A549 treated with RU486 at 1 μM for 4 hours (cell line): ENCODE measurements at places on chromosomes 1 and 21. TPM values are rescaled to one million over a fixed set of nuclear protein-coding genes. Genes with fewer than 3 reads are reported as not detected.

TRAF5 gene
- total RNA-seq = 6.3 to 7.4 TPM (median 7.1 TPM) in 5 replicates

GRHL3 gene
- total RNA-seq = 0.53 to 0.77 TPM (median 0.67 TPM) in 5 replicates

KMO gene
- 0.90 to 1.7 TPM (median 1.2 TPM) in 5 replicates for total RNA-seq

NFIA gene
- 4.9 to 7.0 TPM (median 5.3 TPM) in 5 replicates for total RNA-seq
